T follicular helper cell (primary cell): ENCODE measurements at places on chromosomes 1 and 21.

DNA sequence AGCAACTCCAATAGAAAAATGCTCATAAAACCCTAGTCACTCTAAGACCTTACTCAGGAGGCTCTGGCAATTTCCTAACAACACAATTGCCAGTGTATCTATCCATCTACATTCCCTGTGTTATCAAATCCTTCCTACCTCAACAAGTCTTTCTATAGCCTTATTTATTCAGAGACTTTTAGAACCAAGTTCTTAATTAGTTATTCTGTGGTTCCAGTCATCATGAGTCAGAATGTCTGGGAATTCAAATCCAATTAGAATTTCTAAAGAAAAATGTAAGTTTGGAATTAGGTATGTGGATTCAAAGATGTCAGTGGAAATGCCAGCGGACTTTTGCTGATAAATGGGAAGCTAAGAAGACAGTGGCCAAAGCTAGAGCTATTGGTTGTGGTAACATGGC lies 302.6 kb upstream of the C1orf87 start:
- DNase-seq, result no peak

GRCh38 chr1:48680411-48681035 lies 96.2 kb downstream of the BEND5 start:
- no peak for DNase-seq

- no peak for DNase-seq
These were observed 14.4 kb upstream of the CAMTA1 start for GRCh38 chr1:6770751-6771440.

DNA sequence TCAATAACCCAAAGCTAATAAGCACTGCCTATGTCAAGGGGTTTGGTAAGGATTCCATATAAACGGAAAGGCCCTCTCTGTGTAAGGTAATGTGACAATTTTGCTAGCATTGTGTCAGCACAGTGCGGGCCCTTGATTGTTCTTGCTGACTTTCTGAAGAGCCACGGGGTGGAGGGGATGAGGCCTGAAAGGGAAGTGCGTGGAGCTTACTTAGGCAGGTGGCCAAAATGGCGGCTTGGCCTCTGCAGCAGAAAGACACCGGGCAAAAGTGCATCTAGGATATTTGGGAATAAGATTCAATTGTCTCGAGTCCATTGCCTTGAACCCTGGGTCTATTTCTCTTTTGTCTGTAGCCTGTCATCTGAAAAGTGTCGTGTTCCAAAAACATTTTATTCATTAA lies 114.3 kb downstream of the TGFB2 start:
- no peak for DNase-seq

- no peak for DNase-seq
These were observed 37.5 kb downstream of the IVNS1ABP start for GRCh38 chr1:185279571-185279970.

DNA sequence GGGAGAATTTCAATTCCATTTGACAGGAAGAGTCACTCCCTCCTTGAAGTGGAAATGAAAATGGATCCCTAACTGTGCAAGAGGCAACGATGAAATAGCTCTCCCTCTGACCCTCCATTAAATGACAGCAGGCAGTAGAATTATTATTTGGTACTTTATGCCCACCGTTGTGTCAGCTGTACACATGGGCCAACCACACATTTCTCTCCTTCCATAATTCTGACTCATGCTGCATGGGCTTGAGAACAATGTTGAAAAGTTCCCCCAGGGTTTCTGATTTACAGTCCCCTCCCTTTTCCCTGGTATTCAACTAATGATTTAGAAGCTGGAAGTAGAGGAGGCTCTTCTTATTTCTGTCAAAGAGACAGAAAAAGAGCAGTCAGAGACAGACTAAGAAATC lies 103.5 kb downstream of the RGS7 start:
- no peak for DNase-seq

- DNase-seq, result no peak
These were observed 47.9 kb downstream of the MACO1 start for GRCh38 chr1:25478633-25479032.

GRCh38 chr1:200733907-200734306 lies 4.8 kb upstream of the CAMSAP2 start:
- no peak for DNase-seq

GRCh38 chr21:42939582-42940413 lies 14.4 kb upstream of the ERVH48-1 start:
- DNase-seq, result no peak

- DNase-seq, result no peak
These were observed 47.3 kb downstream of the SELENOF start for GRCh38 chr1:86866665-86867064.

DNA sequence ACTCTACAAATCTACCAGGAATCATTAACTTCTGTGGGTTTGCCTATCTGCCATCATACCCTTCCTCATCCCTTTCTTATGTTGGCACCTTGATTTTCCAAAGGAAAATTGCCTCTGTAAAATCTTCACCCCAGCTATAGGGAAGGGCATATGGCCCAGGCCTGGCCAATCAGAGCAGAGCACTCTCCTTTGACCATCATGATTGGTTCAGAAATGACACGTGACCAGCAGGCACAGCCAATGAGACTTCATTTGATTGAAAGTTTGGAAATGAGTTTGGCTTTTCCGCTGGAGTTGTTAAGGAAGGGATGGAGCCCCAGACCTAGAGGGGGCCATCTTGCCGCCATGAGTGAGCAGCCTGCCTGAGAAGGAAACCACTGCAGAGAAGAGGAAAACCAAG lies 35.1 kb upstream of the IFFO2 start:
- no peak for DNase-seq

DNA sequence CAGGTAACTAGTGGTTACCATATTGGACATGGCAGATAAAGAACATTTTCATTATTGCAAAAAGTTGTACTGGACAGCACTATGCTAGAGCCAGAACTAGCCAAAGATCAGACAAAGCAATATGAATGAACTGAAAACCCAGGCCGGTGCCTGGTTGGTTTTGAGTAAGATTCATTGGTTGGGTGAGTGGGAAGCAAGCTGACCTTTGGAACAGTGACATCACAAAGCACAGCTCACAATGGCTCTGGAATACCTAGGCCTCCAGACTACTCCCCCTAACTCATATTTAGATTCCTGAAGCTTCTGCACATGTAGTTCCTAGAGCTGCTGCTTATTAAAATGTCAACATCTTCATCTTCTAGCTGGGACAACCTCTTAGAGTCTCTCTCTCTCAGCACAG lies at the start of gene TMCO2:
Gene TMCO2 (plus strand): TSS at position 283 of the 400 bp plus-strand sequence. CDS start 57 bp downstream, at position 340.
- no peak for DNase-seq

DNA sequence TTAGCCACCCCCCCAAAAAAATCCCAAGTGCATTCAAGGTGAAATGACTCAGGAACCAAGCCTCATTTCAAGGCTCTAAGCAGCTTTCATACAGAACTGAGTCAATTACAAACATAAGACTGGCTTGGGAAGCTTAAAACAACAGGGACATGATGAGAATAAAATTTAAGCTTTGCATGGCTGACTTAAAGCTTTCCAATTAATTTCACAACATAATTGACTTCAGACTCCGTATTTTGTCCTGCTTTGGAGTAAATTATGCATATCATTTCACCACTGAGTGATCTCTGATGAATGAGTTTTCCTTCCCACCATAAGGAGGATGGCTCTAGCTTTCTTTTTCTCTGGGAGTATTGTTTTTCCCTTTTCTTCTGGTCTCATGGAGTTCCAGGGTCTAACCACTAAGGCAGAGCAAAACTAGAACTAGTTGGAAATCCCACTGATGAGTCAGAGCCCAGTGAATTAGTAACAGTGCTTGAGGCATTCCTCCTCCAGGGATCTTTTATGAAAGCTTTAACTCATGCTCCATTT lies 72.8 kb downstream of the XCL2 start:
- DNase-seq, result no peak

GRCh38 chr1:92029241-92029922 lies 403 bp upstream of the EPHX4 start:
- DNase-seq, result no peak

GRCh38 chr1:228351850-228352249 lies 54.8 kb downstream of the TRIM11 start:
- no peak for DNase-seq

- no peak for DNase-seq
These were observed 12.4 kb upstream of the ZNF281 start for GRCh38 chr1:200422211-200422610.

- no peak for DNase-seq
These were observed 41.5 kb upstream of the NEXN start for GRCh38 chr1:77846966-77847365.
